ENCODE measurements at places on chromosomes 12 and 14.

DNA sequence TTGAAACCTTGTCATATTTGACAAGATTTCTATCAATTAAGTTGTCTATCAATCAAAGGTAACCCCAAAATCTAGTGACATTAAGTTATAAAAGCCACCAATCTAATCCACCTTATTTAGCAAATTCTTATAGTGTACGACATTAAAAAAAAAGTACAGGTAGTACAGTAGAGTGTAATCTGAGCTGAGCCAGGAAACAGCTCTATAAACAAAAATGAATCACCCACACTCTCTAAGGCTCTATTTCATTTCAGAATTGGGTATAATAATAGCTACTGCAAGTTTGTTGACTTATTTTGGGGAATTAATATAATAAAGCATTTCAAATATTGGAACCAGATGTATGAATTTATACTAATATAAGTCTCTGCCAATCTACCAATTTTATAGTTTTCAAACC lies 342.4 kb upstream of the FLRT2 start:
- DNase-seq, result no peak

DNA sequence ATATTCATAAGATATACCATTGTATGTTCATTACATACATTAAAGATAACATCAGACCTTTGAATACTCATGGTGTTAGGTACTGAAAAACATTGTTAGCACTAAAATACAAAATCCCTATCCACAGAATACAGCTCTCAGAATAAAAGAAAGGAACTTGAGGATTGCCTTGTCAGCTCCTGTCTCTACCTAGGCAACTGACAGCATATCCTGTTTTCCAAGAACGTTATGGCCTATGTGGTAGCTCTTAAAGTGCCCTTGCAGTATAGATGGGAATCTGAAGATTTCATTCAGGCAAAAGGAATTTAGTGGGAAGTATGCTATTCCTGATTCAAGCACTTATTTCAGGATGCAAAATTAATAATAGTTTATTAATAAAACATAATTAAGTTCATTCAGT lies 1.8 kb upstream of the PPP1R12A start:
- no peak for DNase-seq

DNA sequence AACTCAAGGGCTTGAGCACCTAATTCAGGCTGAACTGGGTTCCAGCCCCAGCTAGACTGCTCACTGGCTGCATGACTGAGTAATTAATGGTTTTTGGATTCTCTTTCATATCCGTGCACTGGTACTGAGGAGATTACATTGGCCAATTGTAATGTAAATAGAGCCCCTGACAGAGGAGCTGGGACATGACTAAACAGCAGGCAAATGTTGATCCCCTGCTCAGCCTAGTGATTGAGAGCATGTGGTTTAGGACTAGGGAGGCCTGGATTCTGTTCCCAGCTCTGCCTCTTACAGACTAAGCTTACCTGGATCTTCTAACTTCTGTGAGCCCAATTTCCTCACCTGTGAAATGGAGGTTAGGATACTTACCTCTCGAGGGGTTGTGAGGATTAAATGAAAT lies 204.3 kb downstream of the ESR2 start:
- no peak for DNase-seq

- DNase-seq, result no peak
Observed at GRCh38 chr12:9646794-9647781, 22.4 kb upstream of the CLEC2D start.

- DNase-seq, result peak; percentile 69
Observed at GRCh38 chr12:104720339-104721038, 237.6 kb downstream of the SLC41A2 start.

DNA sequence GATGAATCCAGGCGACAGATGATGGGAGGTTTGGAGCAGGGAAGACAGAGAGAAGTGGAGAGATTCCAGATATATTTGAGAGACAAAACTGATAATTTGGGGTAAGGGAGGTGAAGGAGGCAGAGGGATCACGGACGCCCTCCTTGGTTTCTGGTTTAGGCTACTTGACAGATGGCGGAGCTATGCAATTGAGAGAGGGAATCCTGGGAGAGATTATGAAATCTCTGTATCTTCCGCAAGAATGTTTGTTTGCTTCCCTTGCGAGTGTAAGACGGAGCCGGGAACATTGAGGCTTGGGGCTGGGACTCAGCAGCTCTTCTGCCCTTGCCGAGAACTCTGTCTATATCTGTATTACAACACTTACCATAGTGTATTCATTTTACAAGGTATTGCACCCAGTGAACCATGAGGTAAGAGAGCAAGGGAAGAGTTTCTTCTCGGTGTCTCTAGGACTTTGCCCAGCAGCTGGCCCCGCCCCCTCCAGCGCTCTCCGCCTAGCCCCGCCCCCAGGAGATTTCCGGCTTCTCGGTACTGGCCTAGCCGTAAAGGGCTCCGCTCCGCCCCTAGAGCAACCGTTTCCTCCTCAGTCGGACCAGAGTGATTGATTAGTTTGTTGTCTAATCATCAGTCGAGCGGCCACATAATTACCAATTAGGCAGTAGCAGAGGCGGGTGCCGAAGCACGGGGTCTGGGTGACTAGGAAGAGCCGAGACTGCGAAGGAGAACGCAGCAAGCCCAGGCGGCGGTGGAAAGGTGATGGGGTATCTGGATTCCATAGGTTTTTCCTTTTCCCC lies at the start of gene PRR13:
Gene PRR13 (plus strand): TSS at position 695 of the 794 bp plus-strand sequence. CDS start 981 bp downstream, outside the sequence.
- peak; percentile 99 for DNase-seq

- peak; percentile 75 for DNase-seq
Observed at GRCh38 chr14:91229743-91230200, 14.7 kb downstream of the GPR68 start.

DNA sequence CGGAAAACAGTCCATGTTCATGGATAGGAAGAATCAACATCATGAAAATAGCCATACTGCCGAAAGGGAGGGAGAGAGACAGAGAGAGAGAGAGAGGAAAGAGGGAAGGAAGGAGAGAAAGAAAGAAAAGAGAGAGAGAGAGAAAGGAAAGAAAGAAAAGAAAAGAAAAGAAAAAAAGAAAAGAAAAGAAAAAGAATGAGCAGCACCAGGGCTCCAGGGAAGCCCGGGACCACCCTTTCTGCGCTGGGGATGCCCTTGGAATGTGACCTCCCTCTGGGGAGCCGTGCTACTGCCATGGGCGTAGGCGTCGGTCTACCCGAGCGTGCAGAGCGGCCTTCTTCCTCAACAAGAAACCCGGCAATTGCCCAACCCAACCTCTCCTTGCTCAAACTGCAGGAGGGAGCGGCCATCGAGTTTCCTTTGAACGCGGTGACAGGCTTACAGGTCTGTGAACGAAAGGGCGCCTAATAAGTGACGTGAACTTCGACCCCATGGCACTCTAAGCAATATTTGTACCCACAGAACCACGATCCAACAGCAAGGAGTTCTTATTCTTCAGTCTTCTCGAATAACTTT lies 16.9 kb downstream of the OR6S1 start:
- peak; percentile 60 for DNase-seq

DNA sequence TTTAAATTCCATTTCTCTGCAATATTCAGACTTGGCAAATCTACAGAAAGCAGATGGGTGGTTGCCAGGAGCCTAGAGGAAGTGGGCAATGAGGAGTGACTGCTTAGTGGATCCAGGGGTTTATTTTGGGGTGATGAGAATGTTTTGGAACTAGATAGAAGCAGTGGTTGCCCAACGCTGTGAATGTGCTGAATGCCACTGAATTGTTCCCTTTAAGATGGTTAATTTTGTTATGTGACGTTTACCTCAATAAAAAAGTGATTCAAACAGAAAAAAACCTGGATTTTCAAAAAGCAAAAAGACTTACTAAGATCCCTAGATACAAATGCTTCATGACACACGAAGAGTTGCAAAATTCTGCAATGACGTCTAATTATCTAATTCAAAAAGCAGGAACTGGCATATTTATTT lies 34.2 kb downstream of the DAO start:
- DNase-seq, result no peak

- no peak for DNase-seq
Observed at GRCh38 chr14:54138354-54139038, 181.9 kb upstream of the BMP4 start.

DNA sequence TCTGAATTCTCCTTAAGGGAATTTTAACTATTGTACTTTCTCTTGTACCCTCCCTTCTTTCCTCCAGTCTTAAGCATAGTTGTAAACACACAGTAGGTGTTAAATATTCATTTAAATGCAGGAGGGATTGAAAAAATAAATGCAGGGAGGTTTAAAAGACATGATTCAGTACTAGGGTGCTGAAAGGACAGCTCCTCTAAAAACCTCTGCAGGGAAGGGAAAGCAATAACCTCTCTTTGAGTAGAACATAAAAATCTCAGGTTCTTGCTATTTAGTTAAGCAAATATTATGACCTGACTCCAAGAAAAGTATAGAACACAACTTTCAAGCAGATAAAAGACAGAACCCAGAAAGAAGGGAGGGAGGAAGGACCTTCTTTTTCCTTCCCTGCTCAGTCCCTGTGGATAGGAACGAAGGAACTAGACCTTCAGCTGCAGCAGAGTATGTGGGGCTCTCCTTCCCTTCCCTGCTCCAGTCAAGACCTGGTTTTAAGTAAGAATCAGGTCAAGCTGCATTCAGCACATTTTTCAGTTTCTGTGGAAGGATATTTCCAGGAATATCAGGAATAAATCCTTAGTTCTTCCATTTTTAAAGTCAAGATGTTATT lies 4.7 kb downstream of the MAP3K9 start:
- DNase-seq, result no peak

DNA sequence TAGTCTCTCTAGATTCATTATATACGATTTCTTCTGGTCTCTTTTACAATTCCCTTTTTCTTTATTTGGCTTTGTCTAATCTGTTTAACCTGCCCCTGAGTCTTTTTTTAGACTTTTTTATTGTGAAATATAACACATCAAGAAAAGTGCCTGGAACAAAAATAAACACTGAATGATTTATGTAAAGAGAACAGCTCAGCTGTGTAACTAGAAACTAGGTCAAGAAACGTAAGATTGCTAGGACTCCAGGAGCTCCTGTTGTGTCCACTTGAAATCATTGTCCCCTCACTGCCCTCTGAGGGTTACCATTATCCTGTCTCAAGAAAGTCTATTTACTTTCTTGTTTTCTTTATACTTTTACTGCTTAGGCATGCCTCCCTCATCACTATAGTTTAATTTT lies 23.1 kb downstream of the EXD2 start:
- DNase-seq, result no peak

GRCh38 chr12:59166457-59166856 lies 246.2 kb upstream of the LRIG3 start:
- DNase-seq, result no peak

GRCh38 chr14:58861586-58861985 lies 223.8 kb downstream of the DACT1 start:
- DNase-seq, result no peak

DNA sequence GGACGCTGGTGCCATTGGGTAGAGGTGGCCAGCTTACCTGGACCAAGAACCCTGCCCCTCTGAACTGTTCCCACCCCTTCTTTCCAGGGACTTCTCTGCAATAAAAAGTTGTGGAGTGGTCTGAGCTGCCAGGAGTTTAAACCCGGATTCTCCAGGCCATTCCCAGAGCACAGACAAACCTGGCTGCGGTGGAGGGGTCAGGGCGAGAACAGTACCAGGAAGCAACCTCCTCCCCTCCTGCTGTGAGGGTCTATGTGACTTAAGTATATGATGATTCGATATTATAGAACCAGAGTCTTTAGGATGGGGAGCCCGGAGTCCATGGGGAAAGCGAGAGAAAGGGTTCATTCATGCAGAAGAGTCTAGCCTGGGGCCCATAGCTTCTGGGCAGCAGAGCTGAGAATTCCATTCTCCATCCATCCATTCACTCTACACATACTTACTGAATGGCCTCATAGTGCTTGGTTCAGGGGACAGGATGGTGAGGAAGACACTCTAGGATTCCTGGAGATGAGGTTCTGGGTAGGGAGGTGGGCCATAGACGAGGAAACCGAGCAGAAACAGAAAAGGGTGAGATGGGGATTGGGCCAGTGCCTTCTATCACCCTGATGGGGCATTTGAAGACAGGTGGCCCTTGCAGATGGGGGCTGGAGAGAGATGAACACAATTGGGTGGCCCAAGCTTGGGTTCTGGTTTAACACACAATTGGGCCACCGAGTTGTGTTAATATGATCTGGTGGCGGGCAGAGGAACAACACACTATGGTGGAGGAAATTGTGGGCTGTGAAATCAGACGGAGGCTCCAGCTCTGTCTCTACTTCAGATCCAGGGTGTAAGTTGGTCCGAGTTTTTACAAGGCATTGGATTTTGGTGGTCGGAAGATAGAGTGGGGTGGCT lies 5.2 kb downstream of the KRT86 start:
- no peak for DNase-seq

DNA sequence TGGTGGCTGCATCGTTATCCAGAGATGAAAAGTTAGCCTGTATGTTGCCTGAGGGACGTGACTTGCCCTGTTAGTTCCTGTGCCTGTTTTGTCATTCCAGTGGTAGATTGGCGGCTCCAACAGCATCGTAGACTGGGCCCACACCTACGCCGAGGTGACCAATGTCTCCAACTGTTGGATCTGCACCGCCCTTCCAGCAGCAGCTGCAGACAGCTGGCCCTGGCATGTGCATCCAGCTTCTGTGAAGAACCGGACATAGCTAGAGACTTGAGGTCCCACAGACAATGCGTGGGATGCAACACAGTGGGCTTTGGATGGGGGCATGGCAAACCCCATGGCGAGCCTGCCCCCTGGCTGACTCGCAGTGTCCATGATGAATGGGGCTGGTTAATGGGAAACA lies 93.0 kb upstream of the TMPO start:
- DNase-seq, result no peak

- DNase-seq, result no peak
Observed at GRCh38 chr12:117516034-117516433, 154.6 kb upstream of the NOS1 start.

DNA sequence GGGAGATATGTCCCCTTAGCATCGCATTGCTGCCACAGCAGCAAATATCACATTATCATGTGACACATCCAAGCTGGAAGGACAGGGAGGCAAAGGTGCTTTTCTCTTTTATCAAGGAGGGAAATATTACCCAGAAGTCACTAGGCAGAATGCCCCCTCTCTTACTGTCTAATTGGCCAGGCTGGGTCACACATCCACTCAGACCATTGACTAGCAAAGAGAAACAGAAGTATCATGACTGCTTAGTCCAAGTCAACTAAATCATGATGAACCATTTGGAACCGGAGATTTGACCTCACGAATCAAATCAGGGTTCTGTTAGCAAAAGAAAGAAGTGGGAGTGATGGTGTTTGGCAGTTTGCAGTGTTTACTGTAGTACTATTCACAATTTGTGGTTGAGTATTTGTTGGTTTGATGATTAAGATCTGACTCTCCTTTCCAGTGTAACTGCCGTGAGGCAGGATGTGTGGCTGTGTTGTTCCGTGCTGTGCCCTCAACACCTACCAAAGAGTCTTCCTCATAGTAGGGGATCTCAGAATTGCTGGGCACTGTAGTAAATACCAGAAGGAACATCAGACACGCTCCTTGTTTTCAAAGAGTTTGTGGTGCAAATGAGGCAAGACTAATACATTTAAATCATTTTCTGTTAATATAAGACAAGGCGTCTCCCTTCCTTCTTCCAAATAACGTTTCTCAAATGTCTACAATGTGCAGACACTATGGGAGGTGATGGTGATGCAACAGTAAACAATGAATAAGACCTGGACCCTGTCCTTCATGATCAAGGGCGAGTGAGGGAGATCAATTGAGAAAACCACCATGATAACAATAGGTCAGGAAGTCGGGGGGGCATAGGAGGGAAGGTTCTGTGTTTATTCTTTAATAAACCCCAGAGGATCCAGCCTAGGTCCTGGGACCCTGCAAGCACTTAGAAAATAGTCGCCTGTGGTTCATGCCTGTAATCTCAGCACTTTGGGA lies 194.4 kb upstream of the CRY1 start:
- peak; percentile 15 for DNase-seq
